ENCODE measurements at places on chromosomes 5 and 9.

GRCh38 chr5:161007879-161008278, 155.9 kb upstream of the ATP10B start:
- no peak for DNase-seq

DNA sequence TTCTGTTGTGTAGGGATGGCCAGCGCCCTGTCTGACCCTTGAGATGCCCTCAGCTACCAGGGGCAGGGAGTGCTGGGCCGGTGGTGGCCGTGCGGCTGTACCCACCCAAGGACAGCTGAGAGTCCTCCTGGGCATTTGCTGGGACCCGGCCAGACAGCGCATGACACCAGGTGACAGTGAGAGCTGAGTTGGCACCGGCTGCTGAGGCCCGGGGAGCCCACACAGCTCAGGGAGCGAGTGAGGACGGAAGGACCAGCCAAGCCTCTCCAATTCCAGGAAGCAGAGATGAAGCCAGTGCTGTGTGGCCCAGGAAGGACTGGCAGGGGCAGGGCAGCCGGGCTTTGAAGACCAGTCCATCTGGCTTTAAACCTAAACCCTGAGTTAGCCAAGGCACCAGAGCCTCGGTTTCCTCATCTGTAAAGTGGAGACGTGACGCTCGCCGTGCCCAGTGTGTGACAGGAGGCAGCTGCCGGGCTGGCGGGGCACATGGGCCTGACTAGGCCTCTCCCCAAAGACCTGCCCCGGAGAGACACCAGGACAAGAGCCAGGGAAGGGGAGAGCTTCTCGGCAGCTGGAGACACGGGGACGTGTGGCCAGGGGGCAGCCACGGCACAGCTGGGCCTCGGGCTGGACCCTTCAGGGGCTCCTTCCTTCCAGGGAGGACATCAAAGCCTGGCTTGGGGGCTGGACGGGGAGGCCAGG, 3.0 kb upstream of the AGPAT2 start:
- DNase-seq, result no peak

GRCh38 chr9:112815868-112816267, 65.3 kb downstream of the SNX30 start:
- no peak for DNase-seq

DNA sequence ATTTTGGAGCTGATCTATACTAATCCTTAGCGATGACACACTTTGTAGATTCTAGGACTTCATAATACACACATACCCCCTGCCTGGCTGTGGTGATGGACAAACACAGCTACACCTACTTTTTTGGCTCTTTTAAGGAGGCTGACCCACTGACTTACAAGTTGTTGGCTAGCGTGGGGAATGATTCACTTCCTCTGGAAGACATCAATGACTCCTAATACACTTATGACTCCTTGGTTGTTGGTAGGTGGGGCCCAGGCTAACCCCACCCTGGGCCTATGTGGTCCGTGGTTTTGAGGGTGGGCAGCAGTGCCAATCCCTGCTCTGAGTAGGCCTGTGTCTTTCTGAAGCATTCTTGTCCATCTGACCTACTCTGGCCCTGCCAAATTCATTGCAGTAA, 144.4 kb downstream of the SLC12A2 start:
- DNase-seq, result no peak

DNA sequence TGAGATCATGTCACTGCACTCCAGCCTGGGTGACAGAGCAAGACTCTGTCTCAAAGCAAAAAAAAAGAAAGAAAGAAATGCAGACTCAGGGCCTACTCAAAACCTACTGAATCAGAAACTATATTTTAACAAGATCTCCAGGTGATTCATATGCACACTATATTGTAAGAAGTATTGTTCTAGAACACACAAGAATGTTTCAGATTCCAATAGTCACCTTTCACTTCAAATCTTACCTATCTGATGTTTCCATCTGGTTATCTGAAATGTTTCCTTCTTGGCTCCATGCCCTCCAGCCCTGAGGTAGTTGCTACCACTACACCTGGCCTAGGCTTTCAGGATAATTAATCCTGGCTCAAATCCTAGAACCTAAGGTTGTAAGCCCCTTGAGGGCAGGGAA, 36.8 kb upstream of the SNX2 start:
- DNase-seq, result no peak

DNA sequence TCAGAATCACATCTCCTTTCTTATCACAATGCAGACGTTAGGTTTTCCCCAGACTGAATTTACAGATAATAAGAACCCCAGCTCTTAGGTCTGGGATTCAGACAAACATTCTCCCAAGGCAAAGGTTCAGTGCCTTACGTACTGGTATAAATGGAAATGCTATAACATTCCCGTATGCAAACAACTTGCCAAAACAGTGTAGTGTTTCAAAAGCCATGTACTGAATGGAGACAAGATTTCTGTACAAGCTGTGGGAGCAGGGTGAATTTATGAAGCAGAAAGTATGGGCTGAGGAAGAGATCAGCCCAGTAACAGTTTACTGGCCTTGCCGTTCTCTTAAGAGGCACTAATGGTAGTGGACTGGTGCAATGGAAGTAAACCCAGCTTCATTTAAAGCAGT, 225.5 kb upstream of the ZNF462 start:
- no peak for DNase-seq

GRCh38 chr5:170182491-170182890, 50.3 kb upstream of the C5orf58 start:
- DNase-seq, result no peak

GRCh38 chr9:137186385-137186784, 2.0 kb downstream of the ANAPC2 start:
- no peak for DNase-seq

DNA sequence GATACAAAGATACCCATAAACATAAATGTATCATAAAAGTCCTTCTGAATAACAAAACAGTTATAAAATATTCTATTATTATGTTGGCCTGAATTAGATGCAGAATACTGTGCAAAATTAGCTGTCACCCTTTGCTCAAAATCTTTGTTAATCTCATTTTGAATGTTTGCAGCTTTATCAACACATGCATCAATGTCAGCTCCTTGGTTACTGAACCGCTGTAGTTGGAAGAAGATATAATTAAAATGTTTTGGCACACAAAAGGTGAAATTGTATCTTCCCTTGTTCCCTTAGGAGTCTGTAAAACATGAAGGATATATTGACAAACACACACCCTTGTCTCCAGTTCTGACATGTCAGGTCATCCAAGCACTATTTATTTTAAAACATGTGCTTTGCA, 146.3 kb upstream of the POU5F2 start:
- DNase-seq, result no peak

DNA sequence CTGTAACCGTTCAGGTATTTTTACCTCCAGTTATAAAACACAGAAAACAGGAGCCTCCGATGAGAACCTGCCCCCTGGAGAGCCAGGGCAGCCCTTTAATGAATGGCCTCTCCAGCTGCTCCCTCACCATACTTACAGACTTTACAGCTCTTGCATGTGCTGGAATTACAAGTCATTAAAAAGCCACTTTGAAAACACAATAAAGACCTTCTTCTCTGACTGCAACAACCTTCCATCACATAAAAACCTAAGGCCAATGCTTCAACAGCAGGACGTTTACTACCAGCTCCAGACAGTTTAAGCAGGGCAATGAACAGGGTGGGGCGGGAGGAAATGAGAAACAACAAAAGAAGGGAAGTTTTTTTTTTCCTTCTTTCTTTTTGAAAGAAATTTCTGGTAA, 213.8 kb downstream of the MLLT3 start:
- DNase-seq, result no peak

GRCh38 chr9:109385499-109385898, 64.6 kb upstream of the EPB41L4B start:
- no peak for DNase-seq

- DNase-seq, result peak; percentile 15
Measured at GRCh38 chr9:89606624-89607311, 2.0 kb downstream of the GADD45G start.

DNA sequence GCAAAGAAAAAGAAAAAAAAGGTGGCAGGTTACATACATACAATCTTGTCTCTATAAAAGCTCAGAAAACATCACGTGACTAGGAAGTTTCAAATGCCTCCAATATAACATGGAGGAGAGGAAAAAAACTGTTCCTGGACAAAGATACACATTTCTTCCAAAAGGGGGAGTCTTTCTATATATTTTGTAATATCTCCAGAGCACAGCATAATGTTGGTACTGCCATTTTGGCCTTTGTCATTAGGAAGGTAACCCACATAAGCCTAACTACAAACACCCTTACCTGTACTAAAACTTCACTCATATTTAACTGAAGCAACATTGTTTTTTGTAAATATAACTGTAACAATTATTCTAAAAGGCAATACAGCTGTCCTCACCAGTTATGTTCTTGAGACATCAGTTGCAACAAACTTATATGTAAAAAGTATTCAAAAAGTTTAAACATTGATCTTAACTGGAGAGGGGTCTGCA, 1.2 kb upstream of the BTF3 start:
- no peak for DNase-seq

DNA sequence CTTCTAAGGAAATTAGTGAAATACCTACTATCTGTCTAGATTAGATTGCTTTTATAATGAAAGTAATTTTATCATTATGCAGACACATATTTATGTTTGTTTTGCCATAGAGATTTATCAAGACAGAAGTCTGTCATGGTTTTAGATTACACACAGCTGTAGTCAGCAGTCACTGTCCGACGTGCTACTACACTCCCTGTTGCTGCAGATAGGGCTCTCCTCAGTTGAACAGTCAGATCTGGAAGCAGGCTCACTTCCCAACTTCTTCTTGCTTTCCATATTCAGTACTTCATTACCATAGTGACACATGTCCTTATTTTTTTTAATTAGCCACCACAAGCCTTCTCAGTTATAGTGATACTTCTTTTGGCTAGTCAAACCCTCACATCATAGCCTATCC, 329.9 kb upstream of the ITGA1 start:
- no peak for DNase-seq
